Activated CD4-positive, alpha-beta T cell treated with anti-CD3 and anti-CD28 coated beads, Interleukin-2, Interleukin-6, amounts not matched to agents 100 ng/mL and 50 ng/mL, durations not matched to agents 16 hours and 8 hours (primary cell): ENCODE measurements at places on chromosomes 13 and 19.

GRCh38 chr13:102141625-102142472, 260.0 kb downstream of the FGF14 start:
- DNase-seq = peak; percentile 1

DNA sequence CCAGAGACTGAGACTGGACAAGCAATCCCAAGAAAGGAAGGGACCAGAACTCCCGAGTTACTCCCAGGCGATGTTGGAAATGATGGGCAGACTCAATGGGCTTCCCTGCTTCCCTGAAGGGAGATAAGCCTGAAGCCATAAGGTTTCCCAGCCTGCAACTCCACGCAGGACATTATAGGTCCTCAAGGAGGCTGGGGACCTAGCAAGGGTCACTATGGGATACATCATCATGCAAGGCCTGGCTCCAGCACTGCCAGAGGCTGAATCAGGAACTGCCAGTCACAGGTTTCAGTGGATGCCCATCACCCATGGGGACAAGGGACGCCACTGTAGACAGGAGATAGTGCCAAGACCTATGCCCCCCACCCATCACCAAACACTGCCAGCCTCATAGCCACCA, 338.7 kb downstream of the IRS2 start:
- no peak for DNase-seq

- peak; percentile 54 for DNase-seq
Observed at GRCh38 chr13:32537580-32538142, 934 bp downstream of the N4BP2L2 start.

DNA sequence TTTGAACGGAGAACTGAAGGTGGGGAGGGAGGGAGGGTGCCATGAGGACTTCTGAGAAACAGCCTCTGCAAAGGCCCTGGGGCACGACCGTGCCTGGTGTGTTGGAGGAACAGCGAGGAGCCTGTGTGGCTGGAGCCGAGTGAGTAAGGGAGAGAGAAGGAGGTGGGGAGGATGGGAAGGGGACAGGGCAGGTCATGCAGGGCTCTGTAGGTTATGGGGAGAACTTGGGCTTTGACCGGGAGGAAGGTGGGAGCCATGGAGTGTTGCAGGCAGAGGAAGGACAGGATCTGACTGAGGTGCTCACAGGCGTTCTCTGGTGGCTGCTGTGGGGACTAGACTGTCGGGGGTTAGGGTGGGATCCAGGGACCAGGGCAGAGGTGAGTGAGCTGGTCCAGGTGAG, 6.7 kb downstream of the MPND start:
- DNase-seq = no peak

GRCh38 chr19:30406220-30407067, 34.3 kb downstream of the ZNF536 start:
- DNase-seq = peak; percentile 5
